ENCODE measurements at places on chromosomes 2 and 18.

DNA sequence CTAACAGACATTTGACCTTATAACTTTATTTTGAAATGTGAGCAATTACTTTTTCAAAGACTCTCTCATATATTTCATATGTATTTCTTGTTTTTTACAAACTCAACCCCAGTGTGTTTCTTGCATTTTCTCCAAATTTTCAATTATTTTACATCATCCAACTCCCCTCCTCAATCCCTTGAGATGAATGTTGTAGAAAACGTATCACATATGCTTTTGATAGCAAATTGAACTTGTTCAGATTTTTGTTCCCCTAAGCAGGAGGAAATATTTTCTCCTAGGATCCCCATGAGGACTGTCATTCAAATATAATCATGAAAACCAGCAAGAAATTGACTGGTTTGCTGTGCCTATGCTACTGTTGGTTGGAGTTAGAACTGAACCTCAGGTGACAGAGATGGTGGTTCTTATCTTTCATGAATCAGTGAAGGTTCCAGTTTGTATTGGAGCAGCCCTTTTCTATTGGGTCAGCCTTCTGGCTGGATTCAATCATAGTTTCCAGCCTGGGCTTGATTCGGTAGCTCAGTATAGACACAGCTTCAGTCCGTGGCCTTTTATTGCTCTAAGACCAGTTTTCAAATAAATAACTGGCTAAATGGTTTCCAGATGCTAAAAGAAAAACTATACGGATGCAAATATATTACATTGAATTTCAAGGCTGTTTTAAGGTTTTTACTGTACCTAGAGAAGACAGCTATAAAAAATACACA, 591.0 kb downstream of the EPHA4 start:
- no peak for DNase-seq

- no peak for DNase-seq
Measured at GRCh38 chr2:155308367-155309009, 610.0 kb downstream of the KCNJ3 start.

DNA sequence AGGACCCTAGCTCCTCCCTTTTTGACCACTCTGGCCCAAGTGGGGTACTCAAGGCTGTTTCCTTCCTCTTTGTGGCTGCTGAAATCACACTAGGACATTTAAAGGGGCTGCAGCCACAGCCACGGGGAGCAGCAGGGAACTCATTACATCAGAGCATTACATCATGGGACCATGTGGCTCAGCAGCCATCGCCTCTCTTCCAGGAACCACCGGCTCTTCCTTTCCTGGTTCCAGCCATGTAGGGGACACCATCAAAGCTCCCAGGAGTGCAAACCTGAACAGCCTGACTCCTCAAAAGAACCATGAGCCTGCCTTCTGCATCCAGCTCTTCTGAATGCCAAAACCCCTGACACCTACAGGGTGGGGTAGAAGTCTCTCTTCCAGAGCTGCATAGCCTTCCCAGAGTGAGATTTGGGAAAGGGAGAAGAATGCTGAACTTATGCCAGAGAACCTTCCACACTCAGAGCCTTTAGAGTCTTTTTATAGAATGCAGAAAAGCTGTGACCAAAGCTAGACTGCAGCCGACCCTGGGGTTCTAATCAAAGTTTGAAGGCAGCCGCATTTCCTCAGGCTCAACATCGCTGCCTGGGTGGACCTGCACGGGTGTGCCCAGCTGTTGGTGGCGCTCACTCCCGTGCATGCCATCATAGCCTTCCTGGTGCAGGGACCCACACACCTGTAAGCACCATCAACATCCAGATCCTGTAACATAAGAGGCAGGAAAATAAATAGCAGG, 121.7 kb downstream of the KLHL29 start:
- DNase-seq: no peak

- DNase-seq: no peak
Measured at GRCh38 chr18:48319801-48320638, 89.2 kb downstream of the ZBTB7C start.

- no peak for DNase-seq
Measured at GRCh38 chr2:101361522-101361921, 25.8 kb downstream of the CREG2 start.

DNA sequence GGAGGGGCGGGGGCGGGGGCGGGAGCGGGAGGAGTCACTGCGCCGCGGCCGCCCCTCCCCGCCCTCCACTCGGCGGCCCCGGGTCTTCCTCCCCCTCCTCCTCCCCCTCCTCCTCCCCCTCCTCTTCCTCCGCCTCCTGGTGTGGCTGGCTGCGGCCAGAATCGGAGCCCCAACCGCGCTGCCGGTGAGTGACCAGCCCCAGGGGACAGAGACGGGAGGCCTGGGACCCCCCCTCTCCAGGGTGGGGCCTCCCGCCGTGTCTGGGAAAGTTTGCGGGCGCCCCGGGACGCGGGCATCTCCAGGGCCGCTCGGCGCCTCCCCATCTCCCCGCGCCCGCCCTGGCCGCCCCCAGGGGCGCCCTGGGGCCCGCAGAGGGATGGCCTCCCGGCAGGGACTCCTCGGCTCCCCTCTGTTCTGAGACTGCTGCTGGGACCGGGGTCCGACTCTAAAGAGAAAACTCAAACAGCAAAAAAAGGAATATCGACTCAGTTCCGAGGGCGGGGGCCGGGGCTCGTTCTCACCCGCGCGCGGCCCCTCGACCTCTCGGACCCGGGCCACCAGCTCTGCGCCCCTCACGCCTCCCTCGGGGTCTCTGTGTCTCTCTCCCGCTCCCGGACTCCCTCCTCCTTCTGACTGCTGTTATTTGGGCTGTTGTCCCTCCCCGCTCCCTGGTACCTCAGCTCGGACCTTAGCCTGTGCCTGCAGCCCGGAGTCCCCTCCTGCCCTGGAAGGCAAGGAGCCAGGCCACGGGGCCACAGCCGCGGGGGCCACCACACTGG, at the start of gene STON1:
STON1 (plus strand) TSS at position 122 of the 779 bp plus-strand sequence. CDS start 50,480 bp downstream, outside the sequence.
- peak; percentile 48 for DNase-seq

GRCh38 chr2:44817256-44817655, 124.2 kb upstream of the SIX3 start:
- DNase-seq: no peak

GRCh38 chr2:163983911-163984310, 248.1 kb upstream of the FIGN start:
- DNase-seq: no peak

DNA sequence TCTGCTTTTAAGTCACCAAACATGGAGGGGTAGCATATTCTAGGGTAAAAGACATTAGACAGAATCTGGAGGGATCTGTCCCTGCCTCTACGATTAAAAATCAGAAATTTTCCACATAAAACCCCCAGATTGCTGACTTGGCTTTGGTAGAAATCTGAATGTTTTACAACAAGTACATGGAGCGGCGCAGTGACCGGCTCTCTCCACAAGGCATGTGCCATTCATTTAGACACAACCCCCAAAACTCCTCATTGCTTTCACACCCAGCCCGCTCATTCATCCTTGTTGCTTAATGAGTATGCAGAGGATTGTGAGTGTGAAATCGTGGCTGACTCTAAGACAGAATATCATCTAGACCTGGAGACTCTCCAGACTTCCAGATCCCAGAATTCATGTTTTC, 140.6 kb downstream of the CNTNAP5 start:
- DNase-seq: no peak

GRCh38 chr2:42129487-42129852, 39.7 kb upstream of the EML4 start:
- no peak for DNase-seq
